K562 (cell line): ENCODE measurements at places on chromosomes 1 and 21. TPM values are rescaled to one million over a fixed set of nuclear protein-coding genes. Genes with fewer than 3 reads are reported as not detected.

Gene SLC22A15
- 2.4 and 2.7 TPM in 2 replicates for total RNA-seq

Gene OR6K3
- total RNA-seq = not detected in 2 replicates

Gene CELA2A
- 0.47 and 0.62 TPM in 2 replicates for total RNA-seq

Gene CYP4Z1
- total RNA-seq = not detected in 2 replicates

Gene GJA5
- total RNA-seq = 0.07 TPM in 1 of 2 replicates, not detected in the other

Gene CLCNKA
- 0.07 and 0.18 TPM in 2 replicates for total RNA-seq
